NT2/D1 (cell line): ENCODE measurements at places on chromosomes 4 and X.

- DNase-seq, result no peak
Observed at GRCh38 chr4:160709026-160709425, 1454.8 kb downstream of the FSTL5 start.

GRCh38 chr4:127575888-127576287 is 56.9 kb upstream of the INTU start:
- DNase-seq, result no peak

DNA sequence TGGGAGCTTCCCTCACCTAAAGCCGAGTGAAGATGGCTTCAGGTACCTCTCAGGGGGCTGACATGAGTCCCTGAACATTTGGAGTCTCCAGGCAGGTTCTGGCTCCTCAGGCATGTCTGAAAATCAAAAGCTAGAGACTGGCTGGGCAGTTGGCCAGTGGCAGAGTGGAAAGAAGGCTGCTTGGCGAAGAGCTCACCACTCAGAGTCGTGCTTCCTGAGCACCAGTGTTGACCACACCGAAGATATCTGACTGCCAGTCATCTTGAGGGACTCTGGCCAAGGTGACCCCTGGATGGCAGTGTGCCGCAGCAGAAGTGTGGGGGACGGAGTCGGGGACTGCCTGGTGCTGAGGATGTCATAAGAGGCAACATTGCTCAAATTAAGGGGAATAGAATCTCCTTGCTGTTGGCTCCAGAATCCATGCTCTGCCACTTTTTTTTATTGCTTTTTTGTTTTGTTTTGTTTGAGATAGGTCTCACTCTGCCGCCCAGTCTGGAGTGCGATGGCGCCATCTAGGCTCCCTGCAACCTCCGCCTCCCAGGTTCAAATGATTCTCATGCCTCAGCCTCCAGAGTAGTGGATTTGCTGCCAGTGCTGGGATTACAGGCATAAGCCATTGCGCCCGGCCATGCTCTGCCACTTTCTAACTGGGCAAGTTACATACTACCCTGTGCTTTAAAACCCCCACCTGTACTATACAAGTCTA is 172.5 kb upstream of the GATB start:
- DNase-seq, result no peak

DNA sequence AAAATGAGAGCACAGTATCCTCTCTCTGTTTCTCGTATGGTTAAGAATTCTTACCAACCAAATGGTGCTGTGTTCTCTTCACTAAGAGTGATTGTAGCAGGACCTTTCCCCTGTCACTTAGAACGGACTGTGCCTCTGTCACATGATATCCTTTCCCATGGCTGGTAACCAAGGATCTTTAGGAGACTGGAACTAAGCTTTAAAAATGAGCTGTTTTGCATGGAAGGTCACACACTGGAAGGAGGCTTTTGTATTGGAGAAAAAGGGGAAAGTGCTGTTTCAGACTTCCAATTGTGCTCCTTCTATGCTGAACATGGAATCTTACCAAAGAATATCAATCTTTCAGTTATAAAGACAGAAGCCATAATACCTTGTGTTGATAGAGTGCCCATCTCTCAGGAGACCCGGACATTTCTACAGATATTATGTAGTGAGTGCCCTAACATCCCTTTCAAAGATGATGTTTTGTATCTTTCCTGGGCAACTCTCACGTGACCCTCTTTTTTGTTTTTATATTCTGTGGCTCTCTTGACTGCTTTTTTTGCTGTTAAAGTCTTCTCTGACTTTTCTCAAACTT is 148.6 kb downstream of the SLC4A4 start:
- no peak for DNase-seq

DNA sequence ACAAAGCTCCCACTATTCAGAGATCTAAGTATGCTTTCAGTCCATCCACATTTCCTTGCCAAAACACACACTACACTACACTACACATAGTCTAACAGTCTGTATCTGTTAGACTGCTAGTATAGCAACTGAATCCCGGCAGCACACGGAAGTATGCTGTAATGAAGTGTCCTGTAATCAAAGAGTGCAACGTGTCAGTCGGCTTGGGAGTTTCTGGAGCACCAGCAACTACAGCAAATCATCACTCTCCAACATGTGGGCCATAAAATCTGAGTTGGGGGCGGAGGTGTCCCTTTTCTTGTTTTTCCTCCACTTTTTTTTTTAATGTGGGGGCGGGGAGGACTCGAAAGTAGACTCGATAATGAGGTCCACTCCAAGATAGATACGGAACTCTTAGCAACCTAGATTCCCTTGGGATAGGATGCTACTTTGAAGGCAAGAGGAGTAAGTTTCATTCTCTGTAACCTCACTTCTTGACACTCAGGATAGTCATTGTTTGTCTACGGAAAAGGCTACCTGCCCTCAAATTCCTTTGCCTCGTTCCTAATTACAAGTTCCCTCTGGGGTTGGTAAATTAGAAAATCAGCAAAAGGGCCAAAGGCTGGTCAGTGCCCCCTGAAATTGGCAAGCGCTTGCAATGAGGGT is 722 bp downstream of the SLC10A7 start:
- no peak for DNase-seq

GRCh38 chr4:84573385-84574068 is 9.4 kb upstream of the CDS1 start:
- no peak for DNase-seq

- DNase-seq, result no peak
Observed at GRCh38 chr4:76206222-76206942, 7.2 kb downstream of the SCARB2 start.

DNA sequence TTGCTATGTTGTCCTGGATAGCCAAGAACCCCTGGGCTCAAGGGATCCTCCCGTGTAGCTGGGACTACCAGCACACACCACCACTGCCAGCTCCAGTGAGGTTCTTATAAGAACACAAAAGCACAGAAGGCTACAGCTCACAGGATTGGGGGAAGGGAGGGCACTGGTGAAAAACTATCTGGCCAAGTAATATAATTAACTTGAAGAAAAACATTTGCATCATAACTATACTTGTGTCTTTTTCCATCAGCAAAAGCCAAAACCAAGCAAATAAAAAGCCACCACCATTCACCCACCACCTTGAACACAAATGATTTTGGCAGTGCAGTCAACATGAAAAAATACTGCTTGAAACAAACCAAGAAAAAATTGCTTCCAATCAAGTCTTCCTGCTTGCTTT is 188.2 kb downstream of the MAML3 start:
- no peak for DNase-seq

- no peak for DNase-seq
Observed at GRCh38 chr4:94262163-94263016, 54.7 kb downstream of the SMARCAD1 start.

DNA sequence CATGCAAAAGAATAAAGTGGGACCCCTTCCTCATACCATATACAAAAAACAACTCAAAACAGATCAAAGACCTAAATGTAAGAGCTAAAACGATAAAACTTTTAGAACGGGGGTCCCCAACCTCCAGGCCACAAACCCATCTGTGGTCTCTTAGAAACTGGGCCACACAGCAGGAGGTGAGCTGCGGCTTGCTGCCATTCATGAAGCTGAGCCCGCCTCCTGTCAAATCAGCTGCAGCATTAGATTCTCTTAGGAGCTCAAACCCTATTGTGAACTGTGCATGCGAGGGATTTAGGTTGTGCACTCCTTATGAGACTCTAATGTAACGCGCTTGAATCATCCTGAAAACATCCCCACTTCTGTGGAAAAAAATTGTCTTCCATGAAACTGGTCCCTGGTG is 7.0 kb upstream of the GATA1 start:
- DNase-seq, result no peak

DNA sequence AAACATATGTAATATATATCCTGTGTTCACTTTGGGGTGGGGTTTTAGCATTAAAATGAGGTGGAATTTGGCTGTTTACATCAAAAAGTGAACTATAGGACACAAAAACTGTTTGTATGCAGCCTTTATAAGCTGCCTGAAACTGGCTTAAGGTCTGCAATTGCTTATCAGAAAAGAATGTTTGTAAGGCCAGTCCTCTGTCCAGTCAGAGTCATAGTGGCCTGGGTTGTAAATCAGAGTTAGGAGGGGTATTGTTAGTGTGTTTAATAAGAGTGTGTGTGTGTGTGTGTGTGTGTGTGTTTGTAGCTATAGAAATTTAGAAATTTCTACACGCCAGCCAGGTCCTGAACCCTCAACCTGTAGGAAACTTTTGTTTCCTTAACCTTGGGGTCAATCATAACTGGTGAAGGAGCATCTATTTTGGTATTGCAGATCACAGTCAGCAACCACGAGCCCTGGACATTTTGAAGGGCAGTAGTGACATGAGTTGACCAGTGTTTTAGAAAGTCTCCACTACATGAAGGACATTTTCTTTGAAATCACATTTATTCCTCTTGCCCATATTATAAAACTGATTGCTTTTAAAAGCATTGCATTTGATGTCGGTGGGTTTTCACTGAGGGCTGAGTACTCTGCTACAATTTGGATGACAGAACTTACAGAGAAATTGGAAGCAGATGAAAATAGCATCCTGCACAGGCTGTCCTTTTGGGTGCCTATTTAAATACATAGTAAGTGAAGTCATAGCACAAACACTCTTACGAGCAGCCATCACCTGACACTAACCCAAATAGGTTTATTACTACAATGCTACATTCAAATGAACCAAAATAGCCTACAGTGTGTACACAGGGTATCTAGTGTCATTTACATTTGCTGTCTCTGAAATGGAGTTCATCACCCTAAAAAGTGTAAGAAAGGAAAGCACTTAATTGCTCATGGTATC is 11.2 kb upstream of the TMEM154 start:
- DNase-seq, result no peak

- DNase-seq, result no peak
Observed at GRCh38 chr4:10470505-10470904, 13.3 kb upstream of the ZNF518B start.

DNA sequence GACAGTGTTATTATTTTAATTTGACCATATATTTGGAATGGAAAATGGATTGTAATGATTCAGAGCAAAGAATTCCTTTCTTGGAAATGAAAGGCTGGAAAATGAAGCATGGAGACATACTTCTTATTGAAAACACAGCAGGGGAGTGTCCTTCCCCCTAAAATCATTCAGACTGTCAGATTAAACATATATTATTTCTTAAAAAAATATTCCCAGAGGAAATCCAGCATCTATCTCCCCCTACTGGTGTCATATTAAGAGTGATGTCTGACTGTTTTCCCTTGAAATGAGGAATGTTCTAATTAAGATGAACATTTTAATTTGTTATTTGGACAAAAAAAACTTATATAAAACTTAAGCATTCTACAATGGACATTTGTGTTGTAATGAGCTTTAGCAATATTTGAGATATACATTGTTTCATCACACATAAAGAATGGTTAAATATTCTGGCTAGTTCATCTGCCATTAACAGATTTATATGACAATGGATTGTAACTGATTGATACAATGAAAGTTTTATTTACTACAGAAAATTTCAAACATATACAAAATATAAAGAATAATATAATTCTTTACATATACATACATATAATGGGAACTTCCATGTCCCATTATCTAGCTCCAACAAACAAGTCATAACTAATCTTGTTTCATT is 264.6 kb downstream of the SPRY1 start:
- no peak for DNase-seq

DNA sequence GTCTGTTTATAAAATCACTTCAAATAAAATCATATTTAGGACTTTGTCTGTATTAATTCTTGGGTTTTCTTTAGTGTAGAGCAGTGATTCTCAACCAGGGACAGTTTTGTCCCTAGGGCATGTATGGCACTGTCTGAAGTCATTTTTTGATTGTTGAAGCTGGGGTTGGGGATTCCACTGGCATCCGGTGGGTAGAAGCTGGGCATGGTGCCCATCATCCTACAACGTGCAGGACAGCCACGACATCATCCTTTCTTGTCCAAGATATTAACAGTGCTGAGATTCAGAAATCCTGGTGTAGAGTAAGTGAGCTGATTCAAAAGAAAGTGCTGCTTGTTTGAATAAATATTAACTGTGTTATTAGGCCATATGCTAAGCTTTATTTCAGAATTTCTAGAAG is 28.6 kb downstream of the DCLK2 start:
- DNase-seq, result no peak

GRCh38 chrX:138711399-138712347 is at the start of gene FGF13:
FGF13 (minus strand) TSS chrX:138711717; CDS start chrX:138711003, 714 bp downstream.
- peak; percentile 27 for DNase-seq

GRCh38 chrX:14864631-14865030 is 8.2 kb downstream of the FANCB start:
- DNase-seq, result no peak

- DNase-seq, result no peak
Observed at GRCh38 chrX:124289443-124289842, 43.0 kb upstream of the TEX13D start.

DNA sequence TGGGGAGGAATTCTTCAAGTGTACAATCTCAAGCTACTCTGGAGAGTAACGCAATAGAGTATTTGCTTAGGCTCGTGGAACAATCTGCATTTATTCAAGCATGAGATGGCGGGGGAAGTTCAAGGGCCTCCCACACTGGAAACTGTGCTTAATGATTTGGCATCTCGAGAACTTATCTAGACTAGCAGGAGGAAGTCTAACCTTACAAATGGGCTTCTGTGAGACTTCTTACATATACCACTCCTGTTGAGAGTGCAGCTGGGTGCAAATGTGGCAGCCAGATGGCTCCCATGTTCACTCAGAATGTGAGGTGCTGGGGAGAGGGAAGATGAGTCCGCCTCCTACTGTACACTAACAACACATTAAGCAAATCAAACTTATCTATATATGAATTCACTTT is 29.3 kb upstream of the PTPN13 start:
- no peak for DNase-seq

GRCh38 chr4:168797194-168797593 is 212.9 kb downstream of the CBR4 start:
- no peak for DNase-seq

DNA sequence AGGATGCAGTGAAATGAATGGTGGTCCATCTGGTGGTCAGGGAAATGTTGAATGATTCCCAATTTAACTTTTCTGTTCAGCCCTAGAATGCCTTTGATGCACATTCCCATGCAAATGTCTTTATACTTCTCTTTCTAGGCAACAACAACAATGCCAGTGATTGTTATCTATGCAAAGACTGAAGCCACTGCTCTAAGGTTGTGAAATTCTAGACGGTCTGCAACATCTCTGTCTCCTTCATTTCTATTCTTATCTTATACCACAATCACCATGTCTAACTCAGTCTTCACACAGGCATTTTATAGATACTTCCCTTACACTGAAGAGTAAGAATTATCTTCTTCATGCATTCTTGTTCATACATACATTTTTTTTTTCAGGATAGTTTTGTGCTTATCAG is 84.5 kb downstream of the HPGD start:
- DNase-seq, result no peak

DNA sequence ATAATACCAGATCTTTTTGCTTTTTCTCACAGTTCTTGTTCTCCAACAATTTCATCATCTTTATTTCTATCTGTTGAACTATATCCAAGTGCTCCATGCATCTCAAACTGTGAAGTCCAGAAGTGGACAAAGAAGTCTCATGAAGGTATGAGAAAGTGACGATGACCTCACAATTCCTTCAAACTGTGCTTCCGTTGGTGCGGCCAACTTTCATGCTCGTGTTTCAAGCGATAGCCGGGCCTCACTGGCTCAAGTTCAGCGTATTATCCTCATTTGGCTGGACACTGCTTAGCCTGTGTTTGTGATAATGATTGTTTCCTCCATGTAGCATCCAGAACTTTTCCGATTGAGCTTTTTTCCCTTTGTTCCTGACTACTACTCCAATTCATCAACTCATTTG is 143.1 kb downstream of the PALLD start:
- no peak for DNase-seq
